ENCODE measurements at places on chromosomes 4 and X. TPM values are rescaled to one million over a fixed set of nuclear protein-coding genes. Genes with fewer than 3 reads are reported as not detected.

Gene CA5B
- 6.3 TPM for polyA plus RNA-seq

Gene RIBC1
- polyA plus RNA-seq: 0.87 TPM

Gene FGFRL1
- polyA plus RNA-seq: 227 TPM

Gene BRS3
- not detected for polyA plus RNA-seq

Gene PTCHD1
- 0.80 TPM for polyA plus RNA-seq

Gene DCAF12L2
- 11.0 TPM for polyA plus RNA-seq

Gene CTAG1A
- not detected for polyA plus RNA-seq

Gene LGI2
- polyA plus RNA-seq: 8.6 TPM

Gene GPR34
- 7.1 TPM for polyA plus RNA-seq

Gene NUP62CL
- polyA plus RNA-seq: 0.42 TPM

Gene FAM156A
- polyA plus RNA-seq: 29.7 TPM

Gene ERCC6L
- 1.7 TPM for polyA plus RNA-seq

GRCh38 chr4:176123710-176124407 lies 58.2 kb downstream of the WDR17 start:
- DNase-seq: no peak

DNA sequence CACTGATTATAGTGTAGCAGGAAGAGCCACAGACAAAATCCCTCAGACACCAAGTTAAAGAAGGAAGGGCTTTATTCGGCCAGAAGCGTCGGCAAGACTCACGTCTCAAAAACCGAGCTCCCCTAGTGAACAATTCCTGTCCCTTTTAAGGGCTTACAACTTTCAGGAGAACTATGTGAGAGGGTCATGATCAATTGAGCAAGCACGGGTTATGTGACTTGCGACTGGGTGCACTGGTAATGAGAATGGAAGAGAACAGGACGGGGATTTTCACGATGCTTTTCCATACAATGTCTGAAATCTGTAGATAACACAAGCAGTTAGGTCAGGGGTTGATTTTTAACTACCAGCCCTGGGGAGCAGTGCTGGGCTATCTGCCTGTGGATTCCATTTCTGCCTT lies 116.7 kb downstream of the MFAP3L start:
- no peak for DNase-seq

GRCh38 chr4:103774326-103774825 lies 54.6 kb upstream of the TACR3 start:
- peak; percentile 61 for DNase-seq

GRCh38 chr4:114108869-114109268 lies 129.4 kb upstream of the ARSJ start:
- no peak for DNase-seq

- no peak for DNase-seq
These were observed 73.0 kb upstream of the HPGD start for GRCh38 chr4:174595141-174595929.

GRCh38 chr4:1177274-1178141 lies 5.1 kb upstream of the SPON2 start:
- no peak for DNase-seq
